ENCODE measurements at places on chromosomes 6 and 20.

DNA sequence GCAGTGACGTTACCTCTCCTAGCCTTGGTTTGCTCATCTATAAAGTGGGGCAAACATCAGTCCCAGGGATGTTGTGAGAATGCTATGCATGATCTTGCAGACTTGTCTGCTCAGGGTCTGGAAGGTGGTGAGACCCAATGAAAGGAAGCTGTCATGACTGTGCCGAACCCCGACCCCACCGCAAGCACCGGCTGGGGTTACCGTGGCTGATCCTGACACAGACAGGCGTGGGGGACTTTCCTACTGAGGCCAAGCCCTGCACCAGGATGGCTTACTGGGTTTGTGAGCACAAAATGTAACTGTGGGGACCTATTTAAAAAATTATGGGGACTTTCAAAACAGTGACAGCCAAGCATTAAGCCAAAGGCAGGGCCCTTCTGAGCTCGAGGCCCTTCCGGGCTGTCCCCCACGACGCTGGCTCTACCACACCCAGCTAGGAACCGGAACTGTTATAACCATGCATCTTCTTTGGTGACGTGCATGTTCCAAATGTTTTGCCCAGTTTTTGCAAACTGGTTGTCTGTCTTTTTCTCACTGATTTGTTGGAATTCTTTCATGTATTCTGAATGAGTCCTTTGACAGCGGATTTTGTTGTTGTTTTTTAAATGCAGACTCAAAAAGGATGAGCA, 76.6 kb upstream of the PMEPA1 start:
- H3K27me3 ChIP-seq = no peaks in the 10 kb centered on the region
- no peak for DNase-seq
- H3K4me3 ChIP-seq = no peak overlapping the region
- H3K27ac ChIP-seq = no peak overlapping the region
- H3K4me1 ChIP-seq = no peaks in the 10 kb centered on the region

DNA sequence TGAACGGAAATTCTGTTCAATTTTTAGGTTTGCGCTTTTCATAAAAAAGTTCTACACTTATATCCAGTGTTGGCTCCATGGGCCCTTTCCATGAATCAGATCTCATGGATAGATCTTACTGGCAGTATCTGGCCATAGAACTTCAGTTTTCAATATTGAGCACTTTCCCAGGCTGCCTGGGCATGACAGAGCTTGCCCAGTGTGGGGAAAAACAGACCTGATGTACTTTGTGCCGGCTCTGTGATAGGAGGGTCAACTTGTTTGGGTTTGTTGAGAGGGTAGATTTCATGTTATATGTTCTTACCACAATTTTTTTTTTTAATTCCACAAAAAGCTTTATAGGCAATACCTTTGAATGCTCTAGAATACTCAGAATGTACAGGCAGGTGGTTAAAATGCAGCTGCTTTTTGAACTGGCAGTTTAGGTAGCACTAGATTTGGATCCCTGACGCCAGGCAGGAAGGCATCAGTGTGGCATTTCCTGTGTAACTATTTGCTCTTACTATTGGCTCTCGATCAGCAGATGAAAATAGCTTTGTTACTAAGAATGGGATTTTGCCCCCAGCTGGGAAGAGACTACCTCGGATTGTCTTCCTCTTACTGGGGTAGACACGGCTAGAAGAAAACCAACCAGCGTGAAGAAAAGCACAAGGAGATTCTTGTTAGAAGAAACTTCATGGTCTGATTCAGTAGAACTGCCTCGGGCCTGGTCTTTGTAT, 404.9 kb upstream of the SOX4 start:
- peak; percentile 39 for DNase-seq
- no peak overlapping the region for H3K27ac ChIP-seq
- no peaks in the 10 kb centered on the region for H3K36me3 ChIP-seq
- H3K4me3 ChIP-seq = no peak overlapping the region
- H3K4me1 ChIP-seq = no peaks in the 10 kb centered on the region

GRCh38 chr6:10408457-10408856, 6.4 kb downstream of the TFAP2A start:
- no peak for DNase-seq
- H3K27ac ChIP-seq = no peak overlapping the region
- H3K36me3 ChIP-seq = no peaks in the 10 kb centered on the region
- H3K4me3 ChIP-seq = no peak overlapping the region
- H3K4me1 ChIP-seq = no peaks in the 10 kb centered on the region
- H3K27me3 ChIP-seq = peaks cover 3% of the 10 kb centered on the region

DNA sequence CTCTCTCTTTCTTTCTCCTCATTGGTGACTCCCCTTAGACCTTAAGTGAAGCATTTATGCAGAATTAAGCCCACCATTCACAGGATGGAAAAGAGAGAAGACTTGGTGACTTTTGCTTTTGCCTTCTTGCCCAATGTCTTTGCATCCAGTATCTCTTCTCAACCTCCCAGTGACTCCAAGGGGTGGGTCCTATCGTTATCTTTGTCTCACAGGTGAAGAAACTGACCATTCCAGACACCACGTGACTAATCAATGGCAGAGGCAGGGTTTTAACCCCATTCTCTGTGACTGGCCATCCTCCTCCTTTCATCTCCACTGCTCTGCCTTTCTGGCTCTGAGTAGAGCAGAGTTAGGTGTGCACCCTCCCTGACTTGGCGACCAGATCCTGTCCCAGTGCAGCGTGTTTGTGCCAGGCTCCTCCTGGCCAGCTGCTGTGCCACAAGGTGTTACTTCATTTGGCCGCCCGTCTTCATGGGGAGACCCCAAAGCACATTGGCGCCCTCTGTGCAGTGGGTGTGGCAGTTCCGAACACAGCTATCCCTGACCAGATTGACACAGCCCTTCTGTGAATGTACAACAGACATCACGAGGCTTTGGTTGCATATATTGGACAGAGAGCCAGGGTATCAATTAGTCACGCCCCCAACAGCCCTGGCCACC, 501.3 kb downstream of the CD83 start:
- peaks cover 2% of the 10 kb centered on the region for H3K4me1 ChIP-seq
- H3K27ac ChIP-seq = no peak overlapping the region
- no peaks in the 10 kb centered on the region for H3K27me3 ChIP-seq
- no peaks in the 10 kb centered on the region for H3K36me3 ChIP-seq
- DNase-seq = no peak

DNA sequence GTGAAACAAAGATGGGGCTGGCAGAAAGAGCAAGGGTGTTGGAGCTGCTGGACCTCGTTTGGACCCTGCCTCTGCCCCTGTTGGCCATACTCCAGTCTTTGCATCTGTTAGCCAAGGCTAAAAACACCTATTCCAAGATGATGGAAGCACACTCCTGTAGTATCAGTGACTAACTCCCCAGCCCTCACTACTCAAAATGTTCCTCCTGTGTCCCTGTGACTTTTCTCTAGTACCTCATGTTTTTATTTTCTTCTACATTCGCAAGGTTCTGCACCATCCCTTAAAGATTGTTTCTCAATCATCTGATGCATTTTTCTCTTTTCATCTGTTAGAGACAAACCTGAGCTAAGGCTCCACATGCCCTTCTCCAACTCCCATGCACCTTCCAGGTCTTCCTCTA, 8.9 kb downstream of the PERP start:
- no peak overlapping the region for H3K27ac ChIP-seq
- peaks cover 4% of the 10 kb centered on the region for H3K36me3 ChIP-seq
- H3K4me1 ChIP-seq = peaks cover 5% of the 10 kb centered on the region
- no peak for DNase-seq
- no peak overlapping the region for H3K4me3 ChIP-seq

DNA sequence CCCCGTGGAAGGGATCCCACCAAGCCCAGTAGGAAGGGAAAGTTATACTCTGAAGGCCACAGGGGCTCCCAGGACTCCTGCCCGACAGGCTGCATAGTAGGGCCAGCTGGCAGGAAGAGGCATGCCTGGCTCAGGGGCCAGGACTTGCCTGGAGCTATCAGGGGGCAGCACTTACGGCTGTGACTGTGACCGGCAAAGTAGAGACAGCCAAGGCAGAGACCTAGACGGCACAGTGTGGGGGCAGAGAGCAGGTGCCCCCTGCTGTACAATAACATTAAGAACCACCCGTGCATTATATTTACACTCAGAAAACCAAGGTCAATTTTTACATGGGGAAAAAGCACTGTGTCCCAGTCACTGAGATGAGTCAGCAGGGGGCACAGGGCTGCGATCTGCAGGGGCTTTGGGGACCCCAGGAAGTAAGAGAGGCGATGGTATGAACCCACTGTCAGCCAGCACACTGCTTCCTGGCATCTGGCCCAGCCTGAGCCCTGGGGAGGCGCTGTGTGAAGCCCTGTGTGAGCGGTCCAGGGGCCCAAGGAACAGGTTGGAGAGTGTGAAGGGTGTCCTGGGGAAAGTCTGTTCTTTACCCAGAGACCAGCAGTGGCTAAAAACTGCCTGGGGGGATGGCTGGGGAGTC, 9.9 kb downstream of the CCDC167 start:
- no peak overlapping the region for H3K27ac ChIP-seq
- no peaks in the 10 kb centered on the region for H3K4me1 ChIP-seq
- no peaks in the 10 kb centered on the region for H3K36me3 ChIP-seq
- no peak for DNase-seq
- no peak overlapping the region for H3K4me3 ChIP-seq

GRCh38 chr6:111829998-111830397, 43.3 kb downstream of the FYN start:
- no peaks in the 10 kb centered on the region for H3K36me3 ChIP-seq
- H3K4me3 ChIP-seq = no peak overlapping the region
- no peak overlapping the region for H3K27ac ChIP-seq
- no peaks in the 10 kb centered on the region for H3K4me1 ChIP-seq
- no peaks in the 10 kb centered on the region for H3K27me3 ChIP-seq
- DNase-seq = no peak

Measured in mesendoderm (in vitro differentiated cells).